ENCODE measurements at places on chromosomes 16 and 17.

GRCh38 chr16:57128771-57129389 is 36.5 kb downstream of the CPNE2 start:
- DNase-seq: peak; percentile 56

DNA sequence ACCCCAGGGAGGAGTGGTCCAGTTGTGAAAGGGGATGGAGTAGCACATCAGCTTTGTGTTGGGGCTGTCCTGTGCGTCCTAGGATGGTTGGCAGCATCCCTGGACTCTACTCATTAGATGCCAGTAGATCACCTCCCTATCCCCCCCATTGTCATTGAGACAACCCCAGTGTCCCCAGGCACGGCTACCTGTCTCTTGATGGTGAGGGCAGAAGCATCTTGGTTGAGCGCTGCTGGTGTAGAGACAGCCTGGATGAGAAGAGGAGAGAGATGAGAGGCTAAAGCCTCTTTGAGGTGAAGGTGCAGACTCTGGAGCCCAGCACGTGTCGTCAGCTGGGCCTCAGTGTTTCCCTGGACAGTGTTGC is 55.4 kb downstream of the TNFRSF13B start:
- DNase-seq: no peak

DNA sequence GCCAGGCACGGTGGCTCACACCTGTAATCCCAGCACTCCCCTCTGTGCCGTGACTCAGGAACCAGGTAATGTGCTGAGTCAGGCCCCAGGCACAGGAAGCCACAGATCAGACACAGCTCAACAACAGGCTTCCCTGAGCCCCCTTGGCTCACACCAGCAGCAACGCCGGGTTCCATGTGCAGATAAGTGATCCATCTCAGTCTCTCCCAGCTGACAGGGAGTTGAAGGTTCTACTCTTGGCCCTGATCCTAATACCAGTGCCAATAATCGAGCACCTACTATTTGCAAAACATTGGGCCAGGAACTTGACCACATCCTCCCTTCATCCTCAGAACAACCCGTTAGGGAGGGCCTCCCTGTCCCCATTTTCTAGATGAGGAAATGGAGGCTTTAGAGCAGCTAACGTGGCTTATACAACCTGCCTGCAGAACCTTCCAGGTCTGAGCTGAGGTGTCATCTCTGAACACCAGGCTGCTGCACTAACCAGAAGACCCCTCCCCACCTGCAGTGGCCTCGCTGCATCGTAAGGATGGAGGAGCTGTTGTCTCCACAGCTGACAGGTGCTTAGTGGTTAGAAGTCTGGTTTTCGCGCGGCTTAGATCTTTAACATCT is 64.8 kb upstream of the AMZ2 start:
- no peak for DNase-seq

GRCh38 chr16:3494386-3494973 is 809 bp downstream of the C16orf90 start:
- no peak for DNase-seq

- peak; percentile 81 for DNase-seq
These were observed 790 bp downstream of the TRADD start for GRCh38 chr16:67158637-67159600.

- no peak for DNase-seq
These were observed 20.4 kb downstream of the RAI1 start for GRCh38 chr17:17701658-17702057.

DNA sequence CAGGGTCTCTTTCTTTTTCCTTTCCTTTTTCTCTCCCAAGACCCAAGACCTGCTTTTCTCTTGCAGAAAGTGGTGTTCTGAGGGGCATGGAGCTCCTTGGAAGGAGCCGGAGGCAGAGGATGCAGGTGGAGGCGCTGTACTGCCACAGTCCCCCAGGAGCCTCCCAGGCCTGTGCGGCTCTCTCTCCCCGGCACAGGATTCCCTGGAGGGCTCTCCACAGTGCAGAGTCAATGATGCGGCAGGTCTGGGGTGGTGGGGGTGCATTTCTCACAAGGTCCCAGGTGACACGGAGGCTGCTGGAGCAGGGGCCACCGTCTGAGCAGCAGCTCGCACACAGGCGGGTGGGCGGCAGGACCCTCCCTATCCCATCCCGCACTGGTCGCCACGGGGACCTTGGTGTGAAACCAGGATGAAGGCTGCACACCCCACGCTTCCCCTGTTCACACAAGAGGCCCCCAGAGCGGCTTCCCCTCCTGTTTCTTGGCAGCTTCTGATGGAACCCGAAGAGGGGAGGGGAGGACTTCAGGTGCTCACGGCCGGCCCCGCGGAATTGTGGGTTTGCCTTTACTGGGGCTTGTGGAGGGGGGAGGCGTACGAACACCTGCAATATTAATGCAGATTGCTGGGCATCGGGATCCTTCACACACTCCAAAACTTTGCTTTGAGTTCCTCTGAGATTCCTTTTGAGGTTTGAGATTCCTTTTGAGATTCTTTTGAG is 186.9 kb downstream of the ENGASE start:
- no peak for DNase-seq

- DNase-seq: no peak
These were observed 951 bp downstream of the GPS1 start for GRCh38 chr17:82052638-82053059.

- no peak for DNase-seq
These were observed 41.1 kb downstream of the BAHCC1 start for GRCh38 chr17:81436294-81436849.

- DNase-seq: no peak
These were observed 17.1 kb downstream of the LIG3 start for GRCh38 chr17:34997355-34997862.

- DNase-seq: no peak
These were observed 526 bp downstream of the KIAA0513 start for GRCh38 chr16:85027958-85028684.

- no peak for DNase-seq
These were observed 21.9 kb upstream of the CDH5 start for GRCh38 chr16:66344533-66345145.

DNA sequence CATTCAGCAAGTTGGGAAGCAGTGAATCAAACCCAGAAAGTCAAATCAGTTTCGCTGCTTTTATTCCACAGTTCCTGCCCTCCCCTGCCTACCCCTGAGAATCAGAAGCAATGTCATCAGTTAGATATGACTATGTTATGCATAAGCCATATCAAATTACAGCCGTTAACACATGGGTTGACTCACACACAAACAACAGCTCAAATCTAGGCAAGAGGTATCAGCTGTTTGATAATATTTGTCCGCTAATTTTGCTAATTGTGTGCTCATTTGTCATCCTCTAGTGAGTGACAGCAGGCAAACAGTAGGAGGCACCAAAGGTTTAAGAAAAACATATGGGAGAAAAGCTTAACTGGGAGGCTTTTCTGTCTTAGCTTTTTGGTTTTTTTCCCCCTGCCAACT is 327.4 kb upstream of the CCL2 start:
- no peak for DNase-seq

Data from stimulated activated CD8-positive, alpha-beta memory T cell treated with anti-CD3 and anti-CD28 coated beads, Interleukin-15, amount 100 ng/mL, for 48 hours (primary cell).